Left lung (tissue), 14 donors: ENCODE measurements at places on chromosomes 4 and X. TPM values are rescaled to one million over a fixed set of nuclear protein-coding genes. Genes with fewer than 3 reads are reported as not detected.

MTMR8 gene
- 2.4 TPM for total RNA-seq

CXorf51A gene
- total RNA-seq: not detected

GRCh38 chr4:137768881-137769280 is 236.6 kb upstream of the PCDH18 start:
- H3K27ac ChIP-seq: no peak overlapping the region
- DNase-seq: no peak
- no peaks in the 10 kb centered on the region for H3K36me3 ChIP-seq
- no peaks in the 10 kb centered on the region for H3K27me3 ChIP-seq

SOWAHB gene
- total RNA-seq: 6.3 TPM

- H3K4me1 ChIP-seq: no peaks in the 10 kb centered on the region
- no peak overlapping the region for H3K4me3 ChIP-seq
- DNase-seq: peak; percentile 25
- no peaks in the 10 kb centered on the region for H3K27me3 ChIP-seq
These were observed 91.9 kb downstream of the TSPAN5 start for GRCh38 chr4:98566361-98567008.

GRCh38 chrX:134482371-134482770 is 22.4 kb downstream of the HPRT1 start:
- DNase-seq: no peak
- H3K27me3 ChIP-seq: no peaks in the 10 kb centered on the region
- no peak overlapping the region for H3K4me3 ChIP-seq
- no peaks in the 10 kb centered on the region for H3K36me3 ChIP-seq
- H3K4me1 ChIP-seq: no peaks in the 10 kb centered on the region

FBXL5 gene
- total RNA-seq: 95.3 TPM

UGT2A1 gene
- total RNA-seq: not detected

- no peaks in the 10 kb centered on the region for H3K27me3 ChIP-seq
- no peak overlapping the region for H3K27ac ChIP-seq
- no peak for DNase-seq
- no peaks in the 10 kb centered on the region for H3K36me3 ChIP-seq
These were observed 91.2 kb downstream of the RAP1GDS1 start for GRCh38 chr4:98352396-98352795.
